Activated CD4-positive, CD25-positive, alpha-beta regulatory T cell (primary cell): ENCODE measurements at places on chromosomes 7 and 10.

- DNase-seq: no peak
Measured at GRCh38 chr10:68560186-68560942, at the start of gene TET1. Gene TET1, plus strand, starts transcription at chr10:68560337. Its CDS starts 12,002 bp downstream, at chr10:68572339.

DNA sequence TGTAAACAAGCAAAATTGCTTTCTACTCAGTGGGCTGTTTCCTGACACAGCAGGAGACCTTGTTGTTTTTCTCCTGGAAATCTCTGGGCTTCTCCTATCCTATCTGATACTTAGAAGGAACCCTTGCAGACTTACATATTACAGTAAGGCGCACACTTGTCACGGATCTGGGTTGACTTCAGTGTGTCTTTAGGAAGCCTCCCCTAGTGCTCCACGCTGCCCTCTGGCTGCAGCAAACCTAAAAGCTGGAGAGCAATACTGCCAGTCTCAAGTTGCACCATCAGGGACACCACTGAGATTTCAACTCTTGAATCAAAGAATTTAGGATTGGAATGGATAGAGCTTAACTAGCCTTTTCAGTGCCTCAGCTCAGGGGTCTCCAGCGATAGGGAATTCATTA lies 495.3 kb downstream of the LRMDA start:
- no peak for DNase-seq

DNA sequence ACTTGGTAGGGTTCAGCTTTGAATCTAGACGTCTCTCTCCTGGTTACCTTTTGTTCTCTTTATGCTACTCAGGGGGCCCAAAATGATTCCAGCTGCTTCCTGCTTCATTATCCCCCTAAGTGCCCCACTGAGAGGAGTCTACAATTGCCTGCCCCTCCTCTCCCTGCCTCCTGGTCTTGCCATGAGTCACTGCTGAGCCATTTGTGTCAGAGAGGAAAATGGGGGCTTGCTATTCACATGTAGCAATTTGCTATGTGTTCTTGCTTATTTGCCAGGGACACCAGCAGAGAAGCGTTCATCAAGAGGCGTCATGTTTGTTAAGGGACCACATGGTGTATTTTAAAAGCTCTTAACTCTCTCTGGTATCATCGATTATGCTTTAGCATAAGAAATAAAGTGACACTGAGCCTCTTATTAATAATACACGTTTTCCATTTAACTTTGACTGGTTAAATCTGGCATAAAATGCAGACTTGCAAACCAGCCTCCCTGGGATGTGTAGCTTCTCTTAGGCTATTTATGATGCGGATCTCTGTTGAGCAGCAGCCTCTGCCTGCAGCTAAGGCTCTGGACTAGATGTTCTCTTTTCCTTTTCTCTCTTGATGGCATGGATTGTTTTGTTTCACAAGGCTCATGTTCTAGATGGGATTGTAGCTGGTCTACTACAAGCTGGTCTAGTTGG lies 239.3 kb downstream of the AUTS2 start:
- DNase-seq: no peak

- DNase-seq: no peak
Measured at GRCh38 chr7:43481902-43482678, 100.8 kb upstream of the STK17A start.

GRCh38 chr10:44552726-44553125 lies 167.8 kb upstream of the CXCL12 start:
- no peak for DNase-seq

DNA sequence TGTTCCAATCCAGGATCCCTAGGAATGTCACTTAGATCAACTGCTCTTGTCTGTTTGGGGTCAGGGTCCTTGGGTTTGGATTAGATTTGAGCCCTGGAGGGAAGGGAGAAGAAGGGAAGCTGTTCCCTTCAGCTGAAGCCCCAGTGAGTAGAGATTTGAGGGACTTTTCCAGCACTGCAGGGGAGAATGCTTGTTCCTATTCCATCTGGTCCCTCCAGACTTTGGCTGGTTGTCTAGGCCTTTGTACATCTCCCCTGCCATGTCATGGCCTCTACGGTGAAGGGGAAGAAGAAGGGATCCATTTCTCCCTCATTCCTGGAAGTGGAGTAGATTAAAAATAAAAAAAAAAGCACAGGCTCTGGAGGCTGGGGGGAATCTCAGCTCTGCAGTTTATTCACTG lies 11.1 kb downstream of the C10orf62 start:
- no peak for DNase-seq

DNA sequence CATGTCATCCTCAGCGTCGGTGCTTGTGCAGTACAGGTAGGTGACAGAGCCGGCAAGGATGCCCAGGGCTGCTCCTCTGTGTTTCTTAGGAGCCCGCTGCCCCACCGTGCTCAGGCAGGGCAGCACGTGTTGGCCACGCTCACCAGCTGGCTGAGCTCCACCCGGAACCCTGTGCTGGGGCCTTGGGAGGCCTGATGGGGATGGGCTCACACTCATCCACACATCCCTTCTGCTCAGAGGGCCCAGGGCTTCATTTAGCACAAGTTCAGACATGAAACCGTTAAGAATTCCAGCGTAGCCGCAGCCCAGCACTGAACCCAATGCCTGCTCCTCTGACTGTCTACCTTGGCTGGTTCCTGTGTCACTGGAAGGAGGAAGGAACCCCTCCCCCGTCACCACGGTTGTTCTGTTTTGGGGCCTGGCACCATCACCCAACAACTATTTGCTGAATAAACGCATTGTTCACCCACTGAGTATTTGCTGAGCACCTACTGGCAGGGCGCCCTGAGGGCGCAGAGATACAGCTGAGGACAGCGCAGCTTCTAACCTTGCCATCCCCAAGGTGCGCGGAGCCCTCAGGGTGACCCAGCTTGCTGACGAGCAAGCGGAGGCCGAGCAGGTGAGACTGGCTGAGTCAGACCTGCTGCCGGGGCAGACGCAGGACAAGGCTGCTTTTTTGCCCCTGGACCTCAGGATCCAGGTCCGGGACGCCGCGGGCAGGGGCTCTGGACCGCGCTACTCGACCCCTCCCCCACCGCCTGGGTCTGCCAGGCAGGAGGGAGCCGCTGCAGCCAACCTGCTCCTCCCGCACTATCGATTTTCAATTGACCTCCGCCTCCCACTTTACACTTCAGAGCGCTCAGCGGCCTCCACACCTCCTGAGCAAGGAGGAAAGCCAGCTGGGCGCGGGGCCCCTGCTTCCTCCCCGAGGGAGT lies 50.6 kb upstream of the RET start:
- DNase-seq: no peak

GRCh38 chr10:99944860-99945259 lies 64.9 kb downstream of the DNMBP start:
- DNase-seq: no peak

- DNase-seq: no peak
Measured at GRCh38 chr7:91295576-91295975, 31.3 kb downstream of the FZD1 start.

DNA sequence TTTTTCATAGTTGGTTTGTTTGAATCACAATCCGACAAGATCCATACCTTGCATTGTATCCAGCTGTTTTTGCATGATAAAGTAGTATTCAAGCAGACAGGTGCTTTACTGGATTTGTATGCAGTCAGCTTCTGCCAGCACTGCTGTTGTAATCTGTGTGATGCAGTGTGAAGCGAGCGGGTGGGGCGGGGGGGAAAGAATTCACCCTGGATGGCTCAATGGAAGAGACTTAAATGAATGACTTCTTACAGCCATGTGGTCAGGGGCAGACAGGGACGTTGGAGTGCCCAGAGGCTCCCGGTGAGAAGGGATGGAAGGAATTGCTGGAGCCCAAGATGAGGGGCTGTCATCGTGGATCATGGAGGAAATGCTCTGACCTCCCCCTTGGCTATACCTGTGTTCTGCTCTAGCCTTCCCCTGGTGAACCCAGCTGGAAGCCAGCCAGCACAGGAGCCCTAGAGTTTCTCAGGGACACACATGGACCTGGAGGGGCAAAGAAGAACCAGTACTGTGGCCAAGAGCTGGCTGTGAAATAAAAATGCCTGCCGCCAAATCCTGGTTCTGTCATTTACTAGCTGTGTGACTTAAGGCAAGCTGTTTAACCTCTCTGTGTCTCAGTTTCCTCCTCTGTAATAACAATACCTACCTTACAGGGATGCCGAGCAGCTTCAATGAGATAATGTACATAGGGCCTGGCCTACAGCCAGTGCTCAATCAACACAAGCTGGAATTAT lies 14.1 kb downstream of the NFE2L3 start:
- DNase-seq: no peak

DNA sequence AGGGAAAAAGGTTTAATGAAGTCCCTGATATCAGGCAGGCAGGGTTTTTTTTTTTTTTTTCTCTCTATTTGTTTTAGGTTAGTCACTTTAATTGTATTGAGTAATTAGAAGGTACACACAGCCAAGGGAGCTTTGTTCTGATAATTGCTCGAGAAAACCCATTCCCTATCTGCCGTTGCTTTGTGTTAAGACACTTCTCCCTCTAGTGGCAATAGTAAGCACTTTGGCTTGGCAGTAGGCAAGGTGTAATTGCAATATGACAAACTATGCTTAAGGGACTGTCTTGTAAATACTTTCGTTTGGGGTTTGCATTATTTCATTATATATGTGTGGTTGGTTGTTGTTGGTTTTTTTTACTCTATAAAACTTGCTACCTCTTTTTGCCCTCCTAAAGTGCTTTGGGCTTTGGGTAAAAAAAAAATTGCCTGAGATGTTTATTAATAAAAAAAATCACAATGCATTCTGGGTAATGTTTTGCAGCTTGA lies 113.4 kb downstream of the BTRC start:
- no peak for DNase-seq

GRCh38 chr7:2632733-2633537 lies 1.1 kb downstream of the TTYH3 start:
- no peak for DNase-seq

DNA sequence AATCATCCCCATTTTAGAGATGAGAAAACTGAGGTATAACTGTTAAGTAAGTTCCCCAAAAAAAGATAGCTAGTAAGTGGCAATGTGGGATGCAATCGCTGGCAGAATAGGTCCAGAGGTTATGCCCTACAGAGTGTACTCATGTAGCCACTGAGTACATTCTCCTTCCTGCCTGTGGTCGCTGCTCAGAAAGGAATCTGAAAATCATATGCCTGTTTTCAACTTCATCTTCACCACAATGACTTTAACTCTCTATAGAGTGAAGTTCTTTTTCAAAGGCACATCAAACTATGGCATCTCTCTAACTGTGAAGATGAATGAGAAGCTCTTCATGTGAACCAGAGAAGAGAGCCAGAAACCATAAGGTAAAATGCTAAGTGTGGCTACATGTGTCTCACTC lies 162.2 kb upstream of the SLC25A13 start:
- no peak for DNase-seq

- DNase-seq: no peak
Measured at GRCh38 chr7:77985974-77986339, 187.4 kb downstream of the PHTF2 start.

GRCh38 chr7:69373171-69374043 lies 224.9 kb upstream of the AUTS2 start:
- DNase-seq: no peak

DNA sequence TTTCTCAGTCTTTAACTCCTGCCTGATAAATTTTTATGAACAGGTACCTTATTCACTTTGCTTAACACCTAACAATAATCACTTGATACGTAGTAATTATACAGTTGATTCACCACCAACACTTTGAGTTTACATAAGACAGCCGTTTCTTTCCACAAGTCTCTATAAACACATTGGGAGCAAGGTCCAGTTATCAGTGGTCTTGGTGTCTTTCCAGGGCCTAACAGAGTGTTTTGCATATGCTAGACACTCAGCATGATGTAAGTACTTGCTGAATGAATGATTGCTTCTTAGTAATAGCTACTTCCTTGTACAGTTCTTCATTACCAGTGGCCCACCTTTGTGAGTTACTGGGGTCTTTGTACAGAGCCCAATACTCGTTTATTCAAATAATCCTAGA lies 6.4 kb downstream of the CLDN12 start:
- no peak for DNase-seq

DNA sequence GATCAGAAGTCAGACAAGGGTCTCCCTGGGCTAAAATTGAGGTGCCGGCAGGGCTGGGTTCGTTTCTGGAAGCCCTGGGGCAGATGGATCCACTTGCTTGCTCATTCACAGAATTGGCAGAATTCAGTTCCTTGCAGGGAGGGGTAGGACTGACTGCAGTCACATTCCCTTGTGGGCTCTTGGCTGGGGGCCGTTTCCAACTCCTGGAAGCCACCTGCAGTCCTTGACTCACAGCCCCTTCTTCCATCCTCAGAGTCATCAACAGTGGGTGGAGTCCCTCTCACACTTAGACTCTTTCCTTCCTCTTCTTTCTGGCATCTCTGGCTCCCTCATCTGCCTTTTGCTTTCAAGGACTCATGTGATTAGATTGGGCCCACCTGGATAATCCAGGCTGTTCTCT lies 54.6 kb upstream of the NANOS1 start:
- DNase-seq: no peak

DNA sequence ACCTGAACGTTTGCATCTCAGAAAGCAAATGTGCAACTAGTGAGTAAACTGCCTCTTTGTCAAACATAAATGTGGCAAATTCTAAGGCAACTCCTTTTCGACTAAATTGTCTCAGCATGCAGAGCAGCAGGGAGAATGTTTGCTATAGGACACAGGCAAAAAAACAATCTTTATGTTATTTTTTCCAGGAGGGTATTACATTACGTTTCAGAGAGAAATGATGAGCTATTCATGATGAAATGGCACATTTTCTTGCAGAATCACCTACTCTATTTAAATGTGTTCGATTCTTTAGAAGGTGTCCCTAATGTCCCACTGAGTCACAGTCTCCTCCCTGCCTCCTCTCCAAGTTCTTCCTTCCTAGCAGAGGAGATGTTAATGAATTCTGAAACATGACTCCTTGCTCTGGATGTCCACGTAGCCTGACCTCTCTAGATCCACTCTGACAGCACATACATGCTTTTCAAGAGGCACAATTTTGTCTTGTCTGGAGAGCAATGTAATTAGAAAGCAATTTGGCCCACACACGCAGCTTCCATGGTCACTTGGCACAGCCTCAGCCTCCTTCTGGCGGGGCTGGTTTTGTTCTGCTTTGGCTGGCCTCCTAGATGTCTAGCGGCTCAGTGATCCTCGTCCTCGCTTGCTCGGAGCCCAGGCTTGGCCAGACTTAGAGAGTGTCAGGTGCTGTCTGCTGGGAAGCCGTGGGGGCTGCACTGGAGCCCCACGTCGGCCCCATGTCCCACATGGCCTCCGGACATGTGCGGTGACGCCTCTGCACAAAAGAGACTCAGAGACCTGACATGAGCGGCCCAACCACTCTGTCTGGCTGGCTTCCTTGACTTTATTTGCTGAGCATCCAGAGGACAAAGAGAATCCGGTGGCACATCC lies 125.7 kb upstream of the ZNF438 start:
- DNase-seq: no peak

- no peak for DNase-seq
Measured at GRCh38 chr7:113314594-113314993, 196.2 kb upstream of the SMIM30 start.

GRCh38 chr10:113679463-113680189 lies at the start of gene CASP7:
Gene CASP7, plus strand, starts transcription at chr10:113679912. Its CDS starts 17,582 bp downstream, at chr10:113697494.
- DNase-seq: peak; percentile 60

DNA sequence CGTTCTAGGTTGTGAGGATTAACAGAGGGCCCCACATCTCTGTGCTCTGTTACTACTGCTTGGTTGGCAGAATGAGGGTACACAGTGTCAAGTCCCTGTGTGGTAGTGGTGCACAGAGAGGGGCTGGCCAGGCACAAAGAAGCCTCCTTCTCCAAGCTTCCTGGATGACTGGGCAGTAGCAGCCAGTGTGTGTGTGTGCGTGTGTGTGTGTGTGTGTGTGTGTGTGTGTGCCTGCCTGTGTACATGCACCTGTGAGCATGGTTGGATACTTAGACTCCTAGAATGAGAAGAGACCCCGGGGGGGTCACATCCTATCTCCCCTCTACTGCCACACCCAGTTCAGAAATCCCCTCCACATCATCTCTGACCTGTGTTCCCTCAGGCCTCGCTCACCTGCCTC lies 146.7 kb upstream of the UNC5B start:
- no peak for DNase-seq
